ENCODE measurements at places on chromosomes 7 and 10.

GRCh38 chr10:72712136-72712535 lies 20.2 kb downstream of the MCU start:
- DNase-seq, result no peak

GRCh38 chr10:92916433-92916832 lies 68.1 kb downstream of the EXOC6 start:
- no peak for DNase-seq

DNA sequence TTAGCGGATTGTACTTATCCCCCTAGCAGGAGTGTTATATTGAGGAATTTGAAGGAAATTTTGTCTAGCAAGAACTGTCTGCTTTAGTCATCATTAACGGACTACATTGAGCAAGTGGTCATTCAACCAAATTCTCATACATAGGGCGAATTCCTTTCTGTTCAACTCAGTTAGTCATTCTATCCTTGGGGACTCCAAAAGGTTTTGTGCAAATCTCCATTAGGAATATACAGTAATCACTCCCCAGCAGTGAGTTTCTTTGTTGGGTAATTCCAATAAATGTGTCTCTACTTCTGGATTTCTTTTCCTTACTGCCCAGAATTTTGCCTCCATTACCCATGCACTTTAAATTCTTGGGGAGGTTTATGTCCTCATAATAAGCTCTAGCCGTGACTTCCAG lies 51.1 kb downstream of the EPDR1 start:
- DNase-seq, result no peak

GRCh38 chr7:13989126-13989948 lies at the start of gene ETV1:
Gene ETV1 (minus strand): TSS chr7:13989666. CDS start chr7:13989052, 614 bp downstream.
- peak; percentile 63 for DNase-seq

DNA sequence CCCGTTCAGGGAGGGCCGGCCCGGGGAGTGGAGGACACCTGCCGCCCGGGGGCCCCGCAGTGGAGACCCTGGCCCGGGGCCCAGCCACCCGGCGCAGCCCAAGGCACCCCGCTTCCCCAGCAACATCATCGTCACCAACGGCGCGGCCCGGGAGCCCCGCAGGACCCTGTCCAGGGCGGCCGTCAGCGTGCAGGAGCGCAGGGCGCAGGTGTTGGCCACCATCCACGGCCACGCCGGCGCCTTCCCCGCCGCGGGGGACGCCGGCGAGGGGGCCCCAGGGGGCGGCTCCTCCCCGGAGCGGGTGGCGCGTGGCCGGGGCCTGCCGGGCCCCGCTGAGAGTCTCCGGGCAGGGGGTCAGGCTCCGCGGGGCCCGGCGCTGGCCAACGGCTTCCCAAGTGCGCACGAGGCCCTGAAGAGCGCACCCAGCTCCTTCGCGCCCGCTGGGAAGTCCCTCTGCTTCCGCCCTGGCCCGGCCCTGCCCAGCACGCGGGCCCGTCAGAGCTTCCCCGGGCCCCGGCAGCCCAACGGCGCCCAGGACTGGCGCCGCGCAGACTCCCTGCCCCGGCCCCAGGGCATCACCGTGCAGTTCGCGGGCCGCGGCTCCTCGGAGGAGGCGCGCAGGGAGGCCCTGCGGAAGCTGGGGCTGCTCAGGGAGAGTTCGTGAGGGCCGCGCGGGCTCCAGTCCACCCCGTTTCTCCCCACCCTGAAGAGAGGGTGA lies 46.7 kb downstream of the PROSER2 start:
- no peak for DNase-seq

DNA sequence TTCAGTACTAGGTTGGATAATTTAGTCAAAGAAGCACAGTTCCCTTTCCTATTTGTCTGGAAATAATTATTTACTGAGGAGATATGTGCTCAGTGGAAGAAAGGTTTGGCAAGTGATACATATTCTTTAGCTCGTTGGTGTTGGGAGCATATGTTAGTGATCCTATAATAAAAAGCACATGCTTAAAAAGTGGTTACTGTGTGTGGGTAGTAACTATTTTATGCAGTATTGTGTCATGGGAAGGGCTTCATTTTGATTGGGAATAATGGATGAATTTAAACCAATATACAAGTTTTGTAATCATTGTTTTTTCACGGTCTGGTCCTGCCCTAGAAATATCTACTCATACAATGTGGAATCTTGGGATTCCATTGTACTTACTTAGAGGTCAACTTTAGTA lies 188.7 kb upstream of the PPP1R3A start:
- DNase-seq, result no peak

DNA sequence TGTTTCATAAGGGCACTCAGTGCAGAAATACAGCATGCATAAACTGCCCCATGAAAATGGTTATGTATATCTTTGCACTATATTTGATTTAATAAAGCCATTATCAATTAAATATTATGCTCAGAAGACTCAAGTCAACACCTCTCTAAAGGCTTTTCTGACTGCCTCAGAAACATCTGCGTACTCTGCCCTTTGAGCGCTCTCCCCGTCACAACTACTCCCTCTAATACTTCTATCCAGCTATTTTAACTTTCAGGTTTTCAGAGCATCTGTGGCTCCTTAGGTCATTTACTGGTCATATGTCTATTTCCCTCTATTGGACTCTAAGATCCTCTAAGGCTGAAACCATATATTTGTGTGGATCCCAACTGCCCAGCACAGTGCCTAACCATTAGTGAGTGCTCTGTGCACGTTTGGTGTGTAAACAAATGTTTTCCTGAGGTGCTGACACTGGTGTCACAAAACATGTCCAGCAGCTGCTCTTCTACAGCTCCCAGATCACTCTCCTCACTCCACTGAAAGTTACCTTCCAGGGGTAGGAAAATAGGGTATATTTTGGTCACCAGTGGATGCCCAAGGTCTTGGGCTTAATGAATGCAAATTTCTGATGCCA lies 179.1 kb downstream of the BTAF1 start:
- no peak for DNase-seq

DNA sequence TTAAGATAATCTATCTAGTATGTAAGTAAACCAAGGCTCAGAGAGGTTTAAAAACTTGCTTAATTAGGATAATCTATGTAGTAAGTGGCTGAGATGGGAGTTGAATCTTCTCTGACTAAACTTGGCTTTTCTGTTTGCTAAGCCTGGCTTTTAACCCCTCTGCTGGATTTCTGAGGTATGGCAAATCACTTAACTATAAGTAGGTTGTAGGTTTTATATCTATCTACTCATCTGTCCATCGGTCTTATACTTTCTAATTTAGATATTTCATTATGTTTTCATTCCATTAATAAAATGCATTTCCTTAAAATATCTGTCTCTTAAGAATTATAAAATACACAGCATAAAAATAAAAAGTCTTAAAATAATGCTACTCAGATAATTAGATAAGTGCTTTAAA lies 59.4 kb downstream of the ST7 start:
- no peak for DNase-seq

GRCh38 chr7:137449016-137449415 lies 105.5 kb upstream of the PTN start:
- no peak for DNase-seq

All from left ventricle myocardium inferior (tissue), 1 donor.